Tracheal epithelial cell (primary cell): ENCODE measurements at places on chromosomes 3 and 15. TPM values are rescaled to one million over a fixed set of nuclear protein-coding genes. Genes with fewer than 3 reads are reported as not detected.

Gene NR2E3
- under 0.01 TPM in 1 of 2 replicates, not detected in the other for total RNA-seq

Gene CGGBP1
- 26.7 and 27.7 TPM in 2 replicates for total RNA-seq

Gene UNC13C
- total RNA-seq = 0.43 and 0.72 TPM in 2 replicates

Gene NANOGP8
- 0.24 TPM in 1 of 2 replicates, not detected in the other for total RNA-seq

Gene TGM4
- 0.48 TPM in 1 of 2 replicates, not detected in the other for total RNA-seq

Gene TBC1D2B
- 15.2 and 23.4 TPM in 2 replicates for total RNA-seq

Gene BHLHE40
- total RNA-seq = 67.8 and 116 TPM in 2 replicates
